Nucleus accumbens (tissue), 56 donors: ENCODE measurements at places on chromosomes 13 and 19.

DNA sequence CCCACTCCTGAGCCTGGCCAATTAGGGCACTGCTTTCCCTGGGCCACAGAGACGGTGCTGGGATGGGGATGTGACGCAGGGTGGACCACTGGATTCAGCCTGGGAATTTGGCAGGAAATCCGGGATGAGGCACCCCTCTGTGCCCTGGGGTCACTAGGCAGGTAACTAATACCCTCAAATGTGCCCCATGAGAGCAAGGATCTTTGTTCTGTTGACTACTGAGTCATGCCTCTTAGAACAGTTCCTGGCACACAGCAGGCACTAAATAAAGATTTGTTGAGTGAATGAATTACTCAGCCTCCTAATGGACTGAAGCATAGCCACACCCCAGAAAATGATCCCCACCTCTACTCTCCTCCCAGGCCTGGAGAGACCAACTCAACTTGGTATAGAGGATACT lies 15.9 kb downstream of the OPA3 start:
- DNase-seq = no peak

DNA sequence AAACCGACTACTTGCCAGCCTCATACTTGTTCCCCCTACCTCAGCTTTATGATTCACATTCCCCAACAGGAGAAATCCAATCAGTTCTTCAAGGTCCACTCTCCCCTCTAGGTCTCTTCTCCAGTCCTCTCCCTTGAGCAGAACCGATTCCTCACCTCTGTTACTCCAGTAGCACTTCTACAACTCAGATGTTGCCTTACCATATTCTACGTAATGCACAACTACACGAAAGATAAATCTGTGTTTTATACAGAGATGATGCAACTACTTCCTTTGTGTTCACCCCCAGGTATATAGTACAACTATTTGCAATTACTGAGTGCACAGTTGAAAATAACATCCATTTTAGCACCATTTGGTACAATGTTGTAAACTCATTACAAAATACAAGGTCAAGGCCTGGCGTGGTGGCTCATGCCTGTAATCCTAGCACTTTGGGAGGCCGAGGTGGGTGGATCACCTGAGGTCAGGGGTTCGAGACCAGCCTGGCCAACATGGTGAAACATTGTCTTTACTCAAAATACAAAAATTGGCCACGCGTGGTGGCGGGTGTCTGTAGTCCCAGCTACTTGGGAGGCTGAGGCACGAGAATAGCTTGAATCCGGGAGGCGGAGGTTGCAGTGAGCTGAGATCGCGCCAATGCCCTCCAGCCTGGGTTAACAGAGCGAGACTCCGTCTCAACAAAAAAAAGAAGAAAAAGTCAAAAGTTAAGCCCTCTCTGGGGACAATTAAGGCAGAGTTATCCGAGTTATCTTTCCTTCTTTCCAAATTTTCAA lies 2.8 kb upstream of the WBP4 start:
- DNase-seq = no peak

DNA sequence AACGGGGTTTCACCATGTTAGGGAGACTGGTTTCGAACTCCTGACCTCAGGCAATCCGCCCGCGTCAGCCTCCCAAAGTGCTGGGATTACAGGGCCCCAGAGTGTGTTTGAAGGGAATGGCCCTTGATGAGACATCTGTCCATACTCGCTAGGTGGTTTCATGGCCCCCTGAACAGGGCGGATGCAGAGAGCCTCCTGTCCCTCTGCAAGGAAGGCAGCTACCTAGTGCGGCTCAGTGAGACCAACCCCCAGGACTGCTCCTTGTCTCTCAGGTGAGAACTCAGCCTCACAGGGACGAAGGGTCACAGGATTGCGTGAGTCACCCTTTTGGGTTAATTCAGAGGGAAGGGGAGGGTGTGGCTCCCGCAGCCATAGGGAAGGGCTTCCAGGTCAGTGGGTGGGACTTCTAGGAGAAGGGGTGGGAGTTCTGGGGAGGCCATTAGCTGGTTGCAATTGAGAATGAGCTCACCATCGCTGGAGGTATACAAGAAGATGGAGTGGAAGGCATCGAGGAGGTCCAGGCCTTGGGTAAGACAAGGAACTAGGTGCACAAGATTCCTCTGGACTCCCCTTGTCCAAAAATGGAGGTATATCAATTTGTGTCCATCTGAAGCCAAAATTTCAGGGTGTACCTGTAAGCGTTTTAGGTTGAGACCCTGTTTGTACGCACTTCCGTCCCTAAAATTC lies 9.2 kb downstream of the SHD start:
- no peak for DNase-seq

GRCh38 chr19:12938779-12939601 lies 581 bp downstream of the CALR start:
- DNase-seq = no peak

DNA sequence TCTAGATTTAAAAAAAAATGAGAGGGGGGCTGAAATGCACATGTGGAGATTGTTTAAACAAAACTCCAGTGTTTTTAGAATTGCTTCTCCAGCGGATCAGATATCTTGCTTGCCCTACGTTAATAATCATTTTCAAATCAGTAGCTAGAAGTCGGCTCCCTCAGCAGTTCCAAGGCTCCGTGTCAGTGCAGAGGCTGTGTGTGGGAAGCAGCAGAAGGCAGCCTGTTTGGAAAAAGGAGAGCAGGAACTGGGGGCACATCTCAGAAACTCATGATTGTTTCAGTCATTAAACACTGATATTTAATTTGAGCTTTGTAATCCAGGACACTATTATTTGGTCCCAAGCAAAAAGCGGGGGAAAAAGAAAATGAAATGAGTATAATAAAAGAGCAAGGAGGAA lies 50.9 kb downstream of the SOX21 start:
- no peak for DNase-seq

GRCh38 chr13:103022336-103022735 lies 43.9 kb downstream of the SLC10A2 start:
- no peak for DNase-seq

DNA sequence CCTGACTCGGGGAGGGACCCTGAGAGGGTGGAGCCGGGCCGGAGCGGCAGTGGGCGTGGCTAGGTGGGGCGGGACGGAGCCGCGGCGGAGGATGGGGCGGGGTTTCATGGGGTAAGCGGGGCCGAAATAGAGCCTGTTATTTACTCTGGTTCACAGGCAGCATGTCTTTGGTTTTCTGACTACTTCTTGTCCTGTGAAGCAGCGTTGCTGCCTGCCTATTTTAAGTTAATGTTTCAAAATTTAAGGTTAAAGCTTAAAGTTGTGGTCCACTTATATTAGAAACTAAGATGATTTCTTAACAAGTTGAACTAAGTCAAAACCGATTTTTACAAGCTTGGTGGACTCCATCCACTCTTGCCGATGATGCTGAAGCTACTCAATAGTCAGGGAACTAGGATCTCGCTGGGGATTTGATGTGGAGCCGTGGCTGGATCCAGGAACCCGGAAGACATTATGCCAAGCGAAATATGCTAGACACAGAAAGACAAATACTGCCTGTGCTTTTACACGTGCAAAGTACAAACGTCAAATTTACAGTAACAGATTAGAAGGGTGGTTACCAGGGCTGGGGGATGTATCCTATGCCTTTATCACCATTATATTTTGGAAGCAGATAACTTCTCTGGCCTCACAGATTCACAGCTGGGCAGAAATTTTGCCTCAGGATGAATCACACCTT lies 433 bp upstream of the ZNF616 start:
- DNase-seq = no peak

DNA sequence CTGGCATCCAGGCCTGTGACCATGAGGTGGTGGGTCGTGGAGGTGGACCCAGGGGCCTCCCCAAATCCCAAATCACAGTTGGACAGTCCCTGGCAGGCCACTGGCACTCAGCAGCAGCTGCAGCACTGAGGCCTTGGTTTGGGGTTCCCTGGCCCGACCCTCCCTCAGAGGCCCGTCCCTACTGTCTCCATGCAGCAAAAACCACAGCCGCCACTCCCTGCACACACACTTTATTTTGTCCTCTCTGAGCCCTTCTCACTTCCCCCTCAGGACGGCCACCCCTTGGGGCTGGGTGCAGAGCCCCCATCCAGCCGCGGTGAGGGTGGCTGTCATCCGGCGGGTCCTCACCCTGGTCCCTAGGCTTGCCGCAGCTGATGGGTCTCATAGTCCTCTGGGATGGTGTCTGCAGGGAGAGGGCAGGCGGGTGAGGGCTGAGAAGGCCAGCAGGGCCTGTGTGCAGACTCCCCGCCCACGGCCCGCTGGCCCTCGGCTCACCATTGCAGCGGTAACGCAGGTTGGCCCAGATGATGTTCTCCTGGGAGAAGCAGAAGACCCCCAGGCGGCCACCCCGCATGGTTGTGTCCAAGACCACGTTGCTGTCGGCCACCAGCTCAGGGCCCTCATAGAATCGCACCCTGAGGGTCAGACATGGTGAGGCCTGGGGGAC lies 8.4 kb downstream of the COMP start:
- no peak for DNase-seq

- DNase-seq = no peak
Observed at GRCh38 chr19:58409010-58409790, 751 bp downstream of the ZNF584 start.

GRCh38 chr13:24392972-24393371 lies 83.6 kb downstream of the C1QTNF9 start:
- DNase-seq = no peak

DNA sequence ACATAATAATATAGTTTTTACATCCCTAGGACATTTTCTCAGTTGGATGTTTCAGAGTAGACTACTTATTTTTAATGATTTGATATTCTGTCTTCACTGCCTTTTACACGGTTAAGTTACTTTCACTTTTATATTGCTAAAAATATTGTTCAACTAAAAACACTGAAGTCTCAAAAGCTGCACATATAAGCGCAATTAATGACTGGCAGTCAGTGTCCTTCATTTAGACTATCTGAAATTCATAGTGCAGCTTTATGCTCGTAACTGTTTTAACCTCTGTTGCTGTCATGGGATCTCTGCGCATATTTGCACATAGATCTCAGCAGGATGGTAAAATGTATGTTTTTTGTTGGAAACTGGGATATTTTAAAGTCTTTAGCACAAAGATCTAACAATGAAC lies 864.3 kb downstream of the SLITRK6 start:
- DNase-seq = no peak

GRCh38 chr13:94825507-94825906 lies 113.2 kb upstream of the SOX21 start:
- DNase-seq = peak; percentile 68

DNA sequence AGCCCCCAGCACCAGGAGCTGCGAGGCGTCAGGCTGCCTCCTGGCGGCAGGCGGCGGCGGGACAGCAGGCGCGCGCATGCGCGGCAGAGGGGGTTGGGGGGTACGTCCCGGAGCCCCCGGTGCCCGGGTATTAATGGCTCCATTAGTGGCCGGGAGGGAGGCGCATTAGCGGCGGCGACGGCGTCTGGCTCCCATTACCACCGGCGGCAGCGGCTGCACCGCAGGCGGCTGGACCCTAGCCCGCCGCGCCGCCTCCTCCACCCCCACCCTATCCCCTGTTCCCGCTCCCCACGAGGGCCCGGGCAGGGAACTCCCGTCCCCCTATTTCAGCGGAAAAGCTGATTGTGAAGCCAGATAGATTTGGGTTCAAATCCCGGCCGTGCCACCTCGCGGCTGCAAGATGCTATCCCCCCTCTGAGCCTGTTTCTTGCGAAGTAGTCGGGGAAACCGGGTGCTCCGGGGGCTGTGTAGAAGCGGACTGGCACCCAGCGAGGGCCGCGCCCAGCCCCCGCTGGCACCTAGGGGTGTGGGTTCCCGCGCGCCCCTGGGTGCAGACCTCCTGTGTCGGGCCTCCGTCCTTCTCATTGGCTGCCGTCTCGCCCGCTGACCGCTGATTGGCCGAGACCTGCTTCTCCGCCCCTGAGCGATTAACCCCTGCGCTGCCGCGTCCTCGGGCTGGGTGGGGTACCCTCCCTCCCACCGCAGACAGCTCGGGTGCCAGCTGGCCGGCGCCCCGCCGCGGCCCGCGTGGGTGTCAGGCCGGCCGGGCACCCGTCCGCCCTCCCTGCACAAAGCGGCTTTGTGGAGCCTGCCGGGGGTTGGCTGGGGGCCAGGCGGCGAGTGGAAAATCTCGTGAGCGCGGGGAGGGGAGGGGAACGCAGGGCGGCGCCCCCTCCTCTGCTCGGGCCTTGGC lies 11.1 kb downstream of the CIC start:
- peak; percentile 97 for DNase-seq

- no peak for DNase-seq
Observed at GRCh38 chr19:12912571-12912970, 6.5 kb downstream of the SYCE2 start.

DNA sequence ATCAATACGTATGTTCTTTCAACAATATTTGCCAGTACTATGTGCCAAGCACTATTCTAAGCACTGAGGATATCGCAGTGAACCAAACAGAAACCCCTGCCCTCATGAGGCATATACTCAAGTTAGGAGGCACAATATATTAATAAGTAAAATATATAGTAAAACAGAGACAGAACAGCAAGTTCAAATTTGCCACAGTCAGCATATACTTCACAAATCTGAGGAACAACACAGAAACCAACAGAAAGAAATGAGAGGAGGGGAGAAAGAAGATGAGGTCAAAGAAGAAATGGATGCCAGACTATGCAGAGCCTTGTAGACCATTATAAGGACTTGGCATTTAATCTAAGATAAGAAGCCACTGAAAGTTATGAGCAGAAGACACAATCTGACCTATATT lies 59.9 kb downstream of the KATNAL1 start:
- no peak for DNase-seq

DNA sequence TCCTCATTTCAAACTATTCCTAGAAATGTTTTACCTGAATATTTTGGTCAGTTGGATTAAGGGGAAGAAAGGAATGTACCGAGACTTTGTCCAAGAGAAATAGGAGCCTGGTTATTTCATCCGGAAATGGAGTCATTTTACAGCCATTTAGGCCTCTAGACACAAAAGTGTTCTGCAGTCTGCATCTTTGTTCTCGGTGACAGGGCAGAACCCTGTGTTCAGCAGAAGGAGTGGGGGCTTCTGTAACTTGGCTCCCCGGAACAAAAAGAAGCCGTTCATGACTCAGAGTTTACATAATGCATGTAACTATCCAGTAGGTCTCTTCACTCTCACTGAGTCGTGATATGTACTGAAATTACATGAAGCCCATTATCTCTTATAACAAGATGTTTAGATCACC lies 21.6 kb upstream of the FNDC3A start:
- DNase-seq = no peak

DNA sequence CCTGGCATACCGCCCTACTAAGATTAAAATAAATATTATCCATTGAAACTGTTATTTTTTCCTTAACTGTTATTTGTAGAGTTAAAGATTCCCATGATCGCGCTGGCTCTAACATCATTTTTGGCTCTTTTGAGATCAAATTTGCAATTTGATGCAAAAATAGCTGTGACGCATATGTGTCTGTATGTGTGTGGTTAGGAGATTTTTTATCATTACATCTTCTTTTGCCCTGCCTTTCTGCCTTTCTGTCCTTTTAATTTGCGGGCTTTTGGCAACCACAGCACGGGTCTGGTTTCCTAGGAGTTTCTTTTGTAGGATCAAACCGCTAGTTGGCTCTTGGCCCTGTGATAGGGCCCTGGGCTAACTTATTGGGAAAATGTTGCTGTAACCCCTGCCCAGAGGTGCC lies 37.3 kb upstream of the ALOX5AP start:
- DNase-seq = no peak
